Psoas muscle (tissue), 8 donors: ENCODE measurements at places on chromosomes 2 and 18. TPM values are rescaled to one million over a fixed set of nuclear protein-coding genes. Genes with fewer than 3 reads are reported as not detected.

ONECUT2 gene
- total RNA-seq, result 0.04 TPM

AMER3 gene
- not detected for total RNA-seq

PSMA8 gene
- not detected for total RNA-seq

DNA sequence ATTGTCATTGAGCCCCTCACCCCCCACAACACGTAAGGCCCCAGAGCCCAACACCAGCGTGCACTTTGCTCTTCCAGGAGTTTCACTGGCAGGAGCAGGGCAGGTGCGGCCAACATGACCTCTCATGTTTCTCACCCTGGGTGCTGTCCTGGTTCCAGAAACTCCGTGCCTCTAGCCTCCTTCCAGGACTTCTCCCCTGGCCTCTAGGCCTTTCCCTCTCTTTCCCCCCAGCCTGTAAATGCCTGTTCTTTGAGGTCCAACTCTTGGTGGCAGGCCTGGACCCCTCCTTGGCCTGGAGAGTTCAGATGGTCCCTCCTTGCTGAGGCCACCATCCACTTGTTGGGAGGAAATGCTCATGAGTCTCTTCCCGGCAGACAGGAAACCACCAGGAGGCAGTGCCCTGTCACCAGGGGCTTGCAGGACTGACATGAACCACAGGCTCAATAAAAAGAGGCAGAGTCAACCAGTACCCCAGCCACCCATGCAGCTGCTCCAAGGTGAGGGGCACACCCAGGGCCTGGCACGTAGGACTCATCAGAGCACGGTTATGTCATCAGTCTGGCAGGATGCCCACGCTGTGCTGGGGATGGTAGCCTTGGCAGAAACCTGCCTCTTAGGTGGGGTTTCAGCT lies 1.5 kb downstream of the MALL start:
- peak; percentile 29 for DNase-seq

DNA sequence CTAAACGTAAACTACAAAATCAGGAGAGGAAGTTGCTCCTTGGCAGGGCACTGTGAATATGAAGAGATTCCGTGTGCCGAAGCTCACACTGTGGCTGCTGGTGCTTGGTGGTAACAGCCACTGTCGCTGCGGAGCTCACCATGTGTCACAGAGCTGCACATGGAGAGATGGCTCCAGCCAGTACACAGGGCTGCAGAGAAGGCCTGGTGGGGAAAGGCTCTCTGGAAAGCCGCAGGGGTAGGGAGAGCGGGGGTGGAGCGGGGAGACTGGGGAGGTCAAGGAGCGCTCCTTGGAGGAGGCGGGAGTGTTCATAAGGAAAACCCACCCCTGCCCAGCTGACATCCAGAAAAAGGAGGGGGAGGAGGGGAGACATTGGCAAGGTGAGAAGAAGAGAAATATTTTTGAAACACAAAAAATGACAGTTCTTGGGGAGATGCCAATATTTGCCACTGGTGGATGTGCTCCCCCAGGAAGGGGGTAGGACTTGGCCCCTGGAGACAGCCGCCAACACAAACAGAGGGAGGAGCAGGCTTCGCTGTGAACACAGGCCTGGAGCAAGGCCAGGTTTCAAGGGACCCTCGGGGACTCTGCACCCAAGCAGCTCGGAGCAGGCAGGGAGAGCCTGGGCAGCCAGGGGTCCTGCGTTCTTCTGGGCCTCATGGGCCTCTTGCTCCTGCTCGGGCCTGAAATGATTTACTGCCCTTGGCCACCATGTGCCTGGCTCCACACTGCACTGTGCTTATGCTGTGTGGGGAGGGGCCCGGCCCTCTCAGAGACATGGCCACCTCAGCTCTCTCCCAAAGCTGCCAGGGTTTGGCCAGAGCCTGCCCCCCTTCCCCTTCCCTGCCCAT lies 102.6 kb upstream of the GLI2 start:
- no peak for DNase-seq

DNA sequence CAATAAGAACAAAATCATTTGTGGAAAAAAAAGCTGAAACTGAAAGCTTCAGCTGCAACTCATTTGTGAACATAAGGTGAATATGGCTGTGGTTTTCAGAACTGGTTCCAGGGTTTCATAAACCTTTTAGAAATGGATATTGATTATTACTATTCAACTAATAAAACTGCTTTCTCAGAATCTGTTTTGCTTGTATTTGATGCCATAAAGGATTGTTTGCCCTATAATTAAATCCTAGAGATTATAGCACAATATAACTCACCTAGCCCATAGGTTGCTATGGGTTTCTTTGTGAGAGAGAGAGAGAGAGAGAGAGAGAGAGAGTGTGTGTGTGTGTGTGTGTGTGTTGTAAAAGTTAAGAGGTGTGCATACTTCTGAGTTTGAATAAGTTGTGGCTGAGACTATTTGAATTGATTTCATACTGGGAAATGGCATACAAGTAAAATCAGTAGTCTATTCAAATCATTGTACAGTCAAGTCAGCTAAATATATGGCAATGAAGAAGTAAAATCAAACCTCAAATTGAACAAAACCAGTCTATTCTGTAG lies 339.2 kb downstream of the ARHGAP15 start:
- DNase-seq, result no peak

DNA sequence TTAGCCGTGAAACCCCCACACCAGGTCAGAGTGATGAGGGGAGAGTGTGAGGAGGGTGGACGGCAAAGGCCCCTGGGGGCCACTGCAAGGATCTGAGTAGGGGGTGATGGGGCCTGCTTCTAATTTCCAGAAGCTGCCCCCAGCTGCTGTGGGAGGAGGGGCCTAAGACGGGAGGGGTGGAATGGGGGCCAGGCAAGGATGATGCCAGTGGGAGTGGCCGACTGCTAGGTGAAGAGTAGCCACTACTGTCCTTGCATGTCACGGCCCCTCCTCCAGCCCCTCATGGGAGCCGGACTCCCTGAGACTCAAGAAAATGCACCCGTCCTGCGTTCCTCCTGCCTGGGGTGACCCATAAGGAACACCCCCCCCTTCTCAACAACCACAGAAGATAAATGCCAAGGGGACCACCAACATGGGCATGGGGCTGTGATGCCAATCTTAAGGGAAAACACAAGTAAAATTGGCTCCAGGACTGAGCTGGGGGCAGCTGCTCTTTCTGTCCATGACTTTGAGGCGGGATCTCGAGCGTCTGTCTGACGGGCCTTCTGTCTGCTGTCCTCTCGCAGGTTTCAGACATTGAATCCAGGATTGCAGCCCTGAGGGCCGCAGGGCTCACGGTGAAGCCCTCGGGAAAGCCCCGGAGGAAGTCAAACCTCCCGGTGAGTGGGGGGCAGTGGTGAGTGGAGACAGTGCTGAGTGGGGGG lies 24.2 kb upstream of the PRLH start:
- DNase-seq, result no peak

DNA sequence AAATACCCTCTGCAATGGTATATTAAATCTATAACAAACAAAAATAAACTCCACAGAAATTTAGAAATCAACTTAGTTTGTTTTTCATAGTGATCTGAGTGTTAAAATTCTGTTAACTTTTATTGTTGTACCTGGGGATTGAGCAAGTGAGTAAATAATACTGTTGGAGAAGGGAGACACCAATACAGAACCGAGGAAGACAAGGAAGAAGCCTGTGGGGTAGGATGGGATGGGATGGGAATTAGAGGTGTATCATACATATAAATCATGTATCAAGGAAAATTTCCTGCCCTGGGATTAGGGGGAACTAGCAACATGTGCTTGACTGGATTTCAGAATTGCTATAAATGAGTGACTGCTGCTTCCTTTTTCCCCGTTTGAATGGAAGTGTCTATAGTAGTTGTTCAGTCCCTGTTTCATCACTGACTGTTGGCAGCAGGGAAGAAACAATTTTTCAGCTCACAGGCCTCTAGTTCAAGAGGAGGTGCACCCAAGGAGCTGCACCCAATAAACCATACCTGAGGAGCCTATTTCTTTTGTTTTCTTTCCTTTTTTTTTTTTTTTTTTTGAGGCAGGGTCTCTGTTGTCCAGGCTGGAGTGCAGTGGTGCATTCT lies 53.1 kb downstream of the SP110 start:
- no peak for DNase-seq

GRCh38 chr2:241514986-241515737 lies 6.8 kb upstream of the STK25 start:
- no peak for DNase-seq

- no peak for DNase-seq
Observed at GRCh38 chr2:148794558-148794957, 80.5 kb upstream of the KIF5C start.
